ENCODE measurements at places on chromosomes 2 and 18.

DNA sequence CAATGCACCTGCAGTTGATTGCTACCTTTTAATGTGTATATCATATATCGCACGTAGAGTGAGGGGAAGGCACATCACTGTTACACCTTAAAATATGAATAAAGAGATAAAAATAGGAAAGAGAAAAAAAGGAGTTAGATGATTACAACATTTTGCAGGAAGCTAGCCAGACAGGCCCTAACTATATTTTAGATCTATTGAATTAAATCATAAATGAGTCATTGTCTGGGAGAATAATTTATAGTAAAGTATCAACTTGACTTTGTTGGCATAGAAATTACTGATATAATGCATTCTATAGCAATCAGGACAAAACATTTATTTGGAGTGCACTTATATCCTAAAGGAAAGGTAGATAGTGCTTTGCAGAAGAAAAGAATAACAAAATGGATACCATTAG, 384.9 kb upstream of the NXPH2 start:
- H3K4me1 ChIP-seq: no peaks in the 10 kb centered on the region
- no peaks in the 10 kb centered on the region for H3K27me3 ChIP-seq
- no peak overlapping the region for H3K4me3 ChIP-seq
- H3K36me3 ChIP-seq: no peaks in the 10 kb centered on the region

DNA sequence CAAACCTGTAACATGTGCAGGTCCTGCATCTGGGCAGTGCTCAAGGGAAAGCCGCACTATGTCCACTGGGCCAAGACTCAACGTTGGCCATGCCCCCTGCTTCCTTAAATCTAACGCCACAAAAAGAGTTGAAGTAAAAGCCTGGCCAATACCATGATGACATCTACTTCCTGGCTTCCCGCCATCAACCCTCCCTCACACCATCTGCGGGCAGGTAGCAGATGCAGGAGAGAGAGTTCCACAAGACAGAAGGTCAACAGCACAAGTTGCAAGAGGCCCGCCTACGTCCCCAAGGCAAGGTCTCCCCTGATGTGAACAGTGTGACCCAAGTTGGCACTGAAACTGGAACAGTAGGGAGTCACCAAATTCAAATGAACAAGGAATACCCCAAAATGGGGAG, 48.4 kb downstream of the ABCG8 start:
- no peak for DNase-seq
- H3K4me3 ChIP-seq: no peak overlapping the region
- H3K27ac ChIP-seq: no peak overlapping the region
- H3K36me3 ChIP-seq: peaks cover 54% of the 10 kb centered on the region

- H3K4me3 ChIP-seq: no peak overlapping the region
- DNase-seq: no peak
- H3K4me1 ChIP-seq: no peaks in the 10 kb centered on the region
- peaks cover 6% of the 10 kb centered on the region for H3K27me3 ChIP-seq
- no peak overlapping the region for H3K27ac ChIP-seq
These were observed 186.8 kb downstream of the RPRM start for GRCh38 chr2:153291718-153292117.

- no peak overlapping the region for H3K4me3 ChIP-seq
- H3K4me1 ChIP-seq: peaks cover 22% of the 10 kb centered on the region
- no peaks in the 10 kb centered on the region for H3K36me3 ChIP-seq
- DNase-seq: no peak
- no peak overlapping the region for H3K27ac ChIP-seq
These were observed 36.1 kb downstream of the TMEM163 start for GRCh38 chr2:134682726-134683125.

- no peaks in the 10 kb centered on the region for H3K4me1 ChIP-seq
- no peaks in the 10 kb centered on the region for H3K36me3 ChIP-seq
- no peak overlapping the region for H3K27ac ChIP-seq
- no peaks in the 10 kb centered on the region for H3K27me3 ChIP-seq
- no peak for DNase-seq
These were observed 124.9 kb downstream of the XIRP2 start for GRCh38 chr2:167013227-167013626.

DNA sequence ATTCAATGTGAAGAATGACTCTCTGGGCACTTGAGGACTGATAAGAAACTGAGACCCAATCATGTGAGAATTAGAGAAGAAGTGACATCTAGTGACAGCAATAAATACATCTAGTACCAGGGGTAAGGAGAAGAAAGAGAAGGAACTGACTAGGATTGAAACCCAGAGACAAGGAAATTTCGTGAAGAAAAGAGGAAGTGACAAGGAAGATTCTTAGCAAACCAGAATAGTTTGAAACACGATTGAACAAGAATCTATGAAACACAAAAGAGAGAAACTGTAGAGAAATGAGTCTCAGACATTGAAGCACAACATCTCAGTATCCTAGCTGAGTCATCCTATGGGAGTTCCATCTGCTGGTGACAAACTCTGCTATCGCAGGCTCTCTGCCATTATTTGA, 571.9 kb upstream of the PKDCC start:
- no peak for DNase-seq
- H3K4me3 ChIP-seq: no peak overlapping the region
- no peaks in the 10 kb centered on the region for H3K36me3 ChIP-seq

- no peak for DNase-seq
- peaks cover 37% of the 10 kb centered on the region for H3K4me1 ChIP-seq
- H3K36me3 ChIP-seq: no peaks in the 10 kb centered on the region
- H3K27me3 ChIP-seq: peaks cover 2% of the 10 kb centered on the region
- no peak overlapping the region for H3K27ac ChIP-seq
These were observed 69.3 kb upstream of the YWHAQ start for GRCh38 chr2:9700109-9700495.

DNA sequence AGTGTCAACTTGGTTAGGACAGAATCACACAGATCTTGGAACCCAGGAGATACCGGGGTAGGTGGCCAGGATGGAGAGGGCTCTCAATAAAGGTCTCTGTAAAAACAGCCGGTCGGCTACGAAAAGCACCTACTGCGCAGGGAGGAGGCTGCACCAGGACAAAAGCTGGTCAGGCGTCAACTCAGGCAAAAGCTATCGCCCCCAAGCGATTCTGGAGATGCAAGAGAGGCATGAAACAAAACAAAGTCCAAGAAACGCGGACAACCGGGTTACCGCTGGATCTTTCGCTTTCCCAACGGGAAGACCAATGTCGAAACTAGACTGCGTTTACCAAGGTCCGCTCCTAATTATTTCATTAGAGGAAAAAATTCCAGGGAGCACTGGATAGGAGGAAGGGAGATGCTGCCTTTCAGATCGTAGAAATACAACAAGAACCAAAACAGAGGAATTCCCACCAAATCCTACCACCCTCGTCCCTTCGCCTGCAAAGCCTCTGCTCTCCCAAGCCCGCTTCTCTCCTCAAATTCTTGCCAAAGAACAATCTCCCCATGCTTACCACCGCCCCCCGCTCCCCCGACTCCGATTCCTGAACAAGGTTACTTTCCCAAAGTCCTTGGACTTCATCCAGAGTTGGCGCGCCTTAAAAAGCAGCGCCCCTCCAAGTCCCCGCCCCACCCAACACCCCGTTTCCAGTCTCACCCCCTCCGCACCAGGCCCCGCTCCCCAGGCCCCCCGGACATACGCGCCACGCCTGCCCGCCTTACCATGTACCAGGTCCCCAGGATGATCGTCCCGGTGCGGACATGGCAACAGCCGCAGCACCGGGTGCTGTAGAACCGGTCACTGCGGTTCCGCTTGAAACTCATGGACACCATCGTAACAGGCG, 539 bp downstream of the LAPTM4A start:
- peaks cover 26% of the 10 kb centered on the region for H3K4me1 ChIP-seq
- H3K27ac ChIP-seq: no peak overlapping the region
- H3K36me3 ChIP-seq: peaks cover 4% of the 10 kb centered on the region

- peak; percentile 82 for DNase-seq
- peak overlapping the region; percentile 87 for H3K27ac ChIP-seq
- peak overlapping the region; percentile 73 for H3K4me3 ChIP-seq
These were observed 33.8 kb upstream of the IMPA2 start for GRCh38 chr18:11947214-11948191.

DNA sequence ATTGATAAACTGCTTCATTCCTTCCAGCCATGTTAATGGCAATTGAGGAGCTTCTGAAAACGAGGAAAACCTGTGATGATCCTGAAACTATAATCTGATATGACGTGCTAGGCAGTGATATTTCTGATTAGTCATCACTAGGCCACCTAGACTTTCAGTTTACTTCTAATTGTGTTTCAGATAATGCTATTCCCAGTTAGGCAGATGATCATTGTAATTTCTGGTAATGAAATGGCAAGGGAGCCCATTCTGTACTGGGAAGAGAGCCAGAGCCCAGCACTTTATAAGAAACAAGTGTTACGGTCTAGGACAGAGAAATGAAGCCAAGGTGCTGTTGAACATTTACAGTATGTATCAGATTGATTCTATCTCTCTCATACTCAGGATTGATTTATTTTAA, 106.2 kb downstream of the CPO start:
- H3K27ac ChIP-seq: no peak overlapping the region
- H3K27me3 ChIP-seq: peaks cover 6% of the 10 kb centered on the region
- H3K4me1 ChIP-seq: peaks cover 7% of the 10 kb centered on the region
- DNase-seq: no peak

DNA sequence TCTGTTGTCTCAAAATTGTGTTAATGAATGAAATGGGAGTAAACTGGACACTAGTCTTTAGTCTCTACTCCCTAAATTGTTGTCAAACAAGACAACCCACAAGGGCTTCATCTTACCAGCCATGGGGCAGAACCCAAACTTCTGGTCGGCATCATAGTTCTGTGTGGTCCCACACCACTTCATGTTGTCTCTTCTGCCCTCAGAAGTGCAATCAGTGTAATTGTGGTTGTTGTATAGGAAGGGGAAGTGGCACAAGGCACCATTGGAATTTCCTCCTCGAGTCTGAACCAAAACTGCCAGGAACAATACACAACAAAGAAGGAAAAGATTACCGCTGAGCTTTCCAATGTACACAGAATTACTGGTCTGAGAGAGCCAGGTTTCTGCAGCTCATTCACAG, 12.6 kb downstream of the FN1 start:
- H3K36me3 ChIP-seq: no peaks in the 10 kb centered on the region
- no peak overlapping the region for H3K27ac ChIP-seq
- DNase-seq: no peak
- no peak overlapping the region for H3K4me3 ChIP-seq
- H3K4me1 ChIP-seq: no peaks in the 10 kb centered on the region

- peak; percentile 47 for DNase-seq
- no peak overlapping the region for H3K4me3 ChIP-seq
- H3K4me1 ChIP-seq: peaks cover 2% of the 10 kb centered on the region
These were observed 25.6 kb downstream of the ZNF407 start for GRCh38 chr18:74623047-74623816.

- H3K4me1 ChIP-seq: no peaks in the 10 kb centered on the region
- H3K36me3 ChIP-seq: no peaks in the 10 kb centered on the region
- H3K27me3 ChIP-seq: peaks cover 2% of the 10 kb centered on the region
- H3K27ac ChIP-seq: no peak overlapping the region
- no peak overlapping the region for H3K4me3 ChIP-seq
These were observed 233.5 kb upstream of the ATP5MC3 start for GRCh38 chr2:175414882-175415487.

DNA sequence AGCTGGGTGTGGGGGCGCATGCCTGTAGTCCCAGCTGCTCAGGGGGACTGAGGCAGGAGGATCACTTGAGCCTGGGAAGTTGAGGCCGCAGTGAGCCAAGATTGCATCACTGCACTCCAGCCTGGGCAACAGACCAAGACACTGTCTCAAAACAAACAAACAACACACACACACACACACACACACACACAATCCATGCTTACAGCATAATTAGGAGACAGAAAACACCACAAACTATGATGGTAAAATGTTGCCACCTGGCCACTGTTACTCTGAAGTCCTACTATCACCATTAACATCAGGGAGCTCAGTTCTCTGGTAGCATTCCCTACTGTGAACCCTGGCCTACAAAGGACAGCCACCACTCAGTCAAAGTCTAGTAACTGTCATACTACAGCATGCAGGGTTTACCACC, 18.3 kb downstream of the DNPEP start:
- DNase-seq: no peak
- H3K36me3 ChIP-seq: peaks cover 13% of the 10 kb centered on the region
- no peak overlapping the region for H3K27ac ChIP-seq
- H3K4me1 ChIP-seq: no peaks in the 10 kb centered on the region
- no peaks in the 10 kb centered on the region for H3K27me3 ChIP-seq

DNA sequence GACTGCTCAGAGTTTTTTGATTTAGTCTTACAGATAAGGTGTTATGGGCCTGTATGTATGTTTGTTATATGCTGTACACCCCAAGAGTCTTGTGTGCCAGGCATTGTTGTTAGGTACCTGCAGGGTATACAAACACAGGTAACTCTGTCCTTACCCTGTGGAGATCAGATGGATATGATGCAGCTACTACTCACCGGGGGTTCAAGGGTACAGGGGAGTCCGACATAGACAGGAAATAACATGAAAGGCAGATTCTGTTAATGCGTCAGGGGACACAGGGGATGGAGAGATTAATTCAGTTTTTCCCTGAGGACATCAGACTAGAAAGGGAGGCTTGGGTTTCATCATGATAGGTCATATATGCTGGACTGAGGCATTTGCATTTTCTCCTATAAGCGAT, 31.3 kb downstream of the TRAK2 start:
- no peaks in the 10 kb centered on the region for H3K27me3 ChIP-seq
- peaks cover 6% of the 10 kb centered on the region for H3K36me3 ChIP-seq
- H3K4me1 ChIP-seq: peaks cover 45% of the 10 kb centered on the region
- no peak for DNase-seq
- peak overlapping the region; percentile 66 for H3K27ac ChIP-seq
- no peak overlapping the region for H3K4me3 ChIP-seq

DNA sequence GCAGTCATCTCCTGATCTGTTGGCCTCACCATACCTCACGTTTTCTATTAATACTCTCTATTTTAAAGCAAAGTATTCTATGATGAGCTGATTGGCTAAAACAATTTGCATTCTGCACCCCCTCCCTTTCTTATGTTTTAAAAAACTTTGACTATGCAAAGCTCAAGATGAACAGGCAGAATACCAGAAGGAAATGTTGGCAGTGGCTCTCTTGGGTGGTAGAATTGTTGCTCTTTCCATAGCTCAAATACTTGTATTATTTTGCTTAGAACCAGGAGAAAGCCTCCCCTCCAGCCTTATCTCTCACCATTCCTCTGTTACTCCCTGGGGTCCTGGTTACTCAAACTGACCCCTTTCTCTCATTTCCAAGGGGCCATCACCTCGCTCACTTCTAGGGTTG, 14.4 kb downstream of the GPR45 start:
- no peak overlapping the region for H3K27ac ChIP-seq
- H3K4me1 ChIP-seq: no peaks in the 10 kb centered on the region
- H3K36me3 ChIP-seq: no peaks in the 10 kb centered on the region
- H3K4me3 ChIP-seq: no peak overlapping the region
- no peaks in the 10 kb centered on the region for H3K27me3 ChIP-seq

GRCh38 chr2:56148825-56149224, 35.0 kb upstream of the CCDC85A start:
- no peak overlapping the region for H3K27ac ChIP-seq
- no peak overlapping the region for H3K4me3 ChIP-seq
- peaks cover 2% of the 10 kb centered on the region for H3K27me3 ChIP-seq
- no peak for DNase-seq
- no peaks in the 10 kb centered on the region for H3K4me1 ChIP-seq

- no peaks in the 10 kb centered on the region for H3K36me3 ChIP-seq
- no peak for DNase-seq
- H3K4me3 ChIP-seq: no peak overlapping the region
- no peaks in the 10 kb centered on the region for H3K4me1 ChIP-seq
- H3K27ac ChIP-seq: no peak overlapping the region
- no peaks in the 10 kb centered on the region for H3K27me3 ChIP-seq
These were observed 17.7 kb downstream of the CXCR1 start for GRCh38 chr2:218149098-218149497.

GRCh38 chr18:34780856-34781255, 70.8 kb downstream of the DTNA start:
- H3K4me1 ChIP-seq: peaks cover 4% of the 10 kb centered on the region
- peaks cover 7% of the 10 kb centered on the region for H3K27me3 ChIP-seq
- H3K27ac ChIP-seq: no peak overlapping the region
- no peak overlapping the region for H3K4me3 ChIP-seq
- no peak for DNase-seq

Measured in activated CD8-positive, alpha-beta T cell treated with anti-CD3 and anti-CD28 coated beads for 36 hours (primary cell).